ENCODE measurements at places on chromosomes 7 and 10.

DNA sequence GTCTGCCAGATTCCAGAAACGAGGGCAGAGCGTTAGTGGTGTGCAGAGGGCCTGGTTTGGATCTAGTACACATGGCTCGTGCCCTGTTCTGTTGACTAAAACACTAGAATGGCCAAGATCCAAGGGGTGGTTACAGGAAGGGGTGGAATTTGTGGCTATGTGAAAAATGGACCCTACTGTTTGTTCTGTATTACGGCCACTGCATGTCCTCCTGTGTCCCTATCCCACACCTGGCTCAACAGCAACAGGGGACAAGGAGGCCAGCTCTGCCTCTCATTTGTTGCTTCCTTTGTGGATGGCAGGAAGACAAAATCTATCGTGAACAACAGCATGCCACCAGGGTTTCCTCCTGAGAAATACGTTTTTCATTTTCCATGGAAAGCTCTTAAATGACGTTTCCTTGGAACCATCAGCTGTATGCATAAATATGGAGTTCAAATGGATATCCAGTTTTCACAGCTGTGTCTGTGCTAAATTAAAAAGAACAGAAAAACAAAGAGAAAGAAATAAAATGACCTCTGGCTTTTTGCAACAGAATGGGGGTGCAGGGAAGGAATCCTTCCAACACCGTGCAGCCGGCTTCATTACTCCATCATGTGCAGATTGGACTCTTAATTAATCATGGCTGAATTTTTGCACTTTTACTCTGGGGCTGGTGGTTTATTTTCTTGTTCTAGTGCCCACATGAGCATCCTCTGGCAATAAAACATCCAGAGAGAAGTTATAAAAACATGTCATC is 318.9 kb downstream of the CXCL12 start:
- no peak for DNase-seq

DNA sequence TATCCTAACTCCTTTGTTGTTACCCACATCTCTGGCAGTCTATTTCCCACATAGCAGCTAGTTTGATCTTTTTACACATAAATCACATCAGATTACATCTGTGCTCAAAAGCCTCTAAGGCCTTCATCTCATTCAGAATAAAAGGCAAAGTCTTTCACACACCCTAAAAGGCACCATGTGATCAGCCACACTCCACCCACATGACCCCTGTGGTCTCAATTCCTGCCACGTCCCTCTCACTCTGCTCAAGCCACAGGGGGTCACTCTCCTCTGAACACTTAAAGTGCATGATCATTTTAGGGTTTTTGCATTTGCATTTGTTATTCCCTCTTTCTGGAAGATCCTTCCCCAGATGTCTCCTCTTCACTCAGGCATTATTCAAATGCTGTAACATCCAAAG is 30.8 kb downstream of the ELAPOR2 start:
- no peak for DNase-seq

- DNase-seq, result no peak
Measured at GRCh38 chr10:78759456-78760120, 309.2 kb upstream of the ZMIZ1 start.

DNA sequence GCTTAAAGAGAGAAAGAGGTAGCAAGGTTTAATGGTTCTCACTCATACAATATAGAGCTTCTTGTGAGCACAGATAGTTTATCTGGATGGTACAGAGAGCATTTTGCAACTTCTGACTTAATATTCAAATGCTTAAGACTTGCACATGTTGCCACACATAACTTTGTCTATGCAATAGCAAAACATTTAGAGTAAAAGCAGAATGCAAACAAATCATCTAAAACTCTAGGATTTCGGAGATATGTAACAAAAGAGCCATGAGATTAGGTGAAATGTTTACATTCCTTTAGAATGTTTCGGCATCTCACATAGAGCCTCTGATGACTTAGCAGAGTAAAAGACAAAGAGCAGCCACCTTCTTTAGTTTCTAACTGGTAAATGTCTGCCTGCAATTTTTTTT is 717.1 kb upstream of the LRRN3 start:
- no peak for DNase-seq

GRCh38 chr10:73126343-73126742 is 16.1 kb downstream of the NUDT13 start:
- DNase-seq, result no peak

- no peak for DNase-seq
Measured at GRCh38 chr10:26637521-26638275, 59.8 kb upstream of the PDSS1 start.

DNA sequence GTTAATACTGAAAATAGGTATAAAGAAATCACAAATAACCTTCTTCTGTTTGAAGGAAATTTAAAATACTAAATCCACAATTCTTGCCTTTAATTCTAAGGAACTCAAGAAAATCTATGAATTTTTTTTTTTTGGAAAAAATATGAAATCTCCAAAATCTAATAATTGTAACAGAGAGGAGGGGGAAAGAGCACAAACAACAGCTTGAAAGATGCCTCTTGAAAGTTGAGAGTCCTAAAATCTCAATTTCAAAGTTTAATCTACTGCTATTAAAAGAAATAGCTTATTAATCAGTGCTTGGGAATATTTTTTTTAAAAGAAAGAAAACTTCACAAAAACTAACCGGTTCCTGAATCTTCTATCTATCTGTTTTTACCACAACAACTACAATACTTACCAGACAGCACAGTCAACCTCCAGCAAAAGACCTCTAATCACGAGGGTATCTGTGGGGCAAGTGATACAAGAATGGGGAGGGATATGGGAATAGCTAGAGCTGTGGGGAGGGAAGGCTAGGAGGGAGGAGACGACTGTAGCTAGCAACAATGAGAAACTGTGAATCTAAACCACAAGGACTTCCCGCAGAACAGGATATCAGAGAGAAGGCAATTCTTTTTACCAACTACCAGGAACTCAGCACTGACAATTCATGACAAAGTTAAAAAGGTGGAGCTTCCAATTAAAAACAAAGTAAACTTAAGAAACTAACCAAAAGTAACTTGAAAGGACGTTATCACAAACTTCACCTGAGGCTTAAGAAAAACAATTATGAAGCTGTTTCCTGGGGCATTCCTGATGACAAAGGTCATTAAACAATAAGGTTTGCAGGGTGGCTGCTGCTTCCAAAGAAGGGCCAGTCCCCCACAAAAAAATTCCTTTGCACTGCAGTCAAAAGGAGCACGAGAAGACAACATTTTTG is at the start of gene USP54:
USP54 (minus strand) TSS at position 462 of the 919 bp plus-strand sequence. CDS start 15,684 bp downstream, outside the sequence.
- no peak for DNase-seq

- no peak for DNase-seq
Measured at GRCh38 chr10:60189861-60190475, 199.7 kb downstream of the ANK3 start.

DNA sequence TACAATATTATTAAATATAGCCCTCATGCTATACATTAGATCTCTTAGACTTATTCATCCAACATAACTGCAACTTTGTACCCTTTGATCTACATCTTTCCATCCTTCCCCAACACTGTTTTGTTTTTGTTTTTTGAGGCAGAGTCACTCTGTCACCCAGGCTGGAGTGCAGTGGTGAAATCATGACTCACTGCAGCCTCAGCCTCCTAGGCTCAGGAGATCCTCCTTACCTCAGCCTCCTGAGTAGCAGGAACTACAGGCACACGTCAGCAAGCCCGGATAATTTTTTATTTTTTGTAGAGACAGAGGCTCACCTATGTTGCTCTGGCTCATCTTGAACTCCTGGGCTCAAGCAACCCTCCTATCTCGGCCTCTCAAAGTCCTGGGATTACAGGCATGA is 53.3 kb downstream of the NT5C2 start:
- DNase-seq, result no peak

DNA sequence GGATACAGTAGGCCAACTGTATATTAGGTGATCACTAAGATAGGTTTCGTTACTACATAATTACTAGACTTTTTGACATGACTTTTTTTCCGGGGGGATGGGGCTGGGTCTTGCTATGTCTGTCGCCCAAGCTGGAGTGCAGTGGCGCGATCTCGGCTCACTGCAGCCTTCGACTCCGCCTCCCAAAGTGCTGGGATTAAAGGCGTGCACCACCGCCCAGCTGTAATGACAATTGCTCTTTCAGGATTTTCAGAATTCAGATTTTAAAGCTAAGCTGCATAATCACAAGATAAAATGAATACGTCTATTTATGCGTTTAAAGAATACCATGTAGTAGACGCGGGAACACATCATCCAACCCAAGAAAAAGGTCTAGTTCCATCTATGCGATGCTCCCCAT is 982 bp downstream of the IDI1 start:
- DNase-seq, result no peak

GRCh38 chr10:14102056-14102455 is 228.7 kb downstream of the FRMD4A start:
- no peak for DNase-seq

All from stimulated activated CD8-positive, alpha-beta memory T cell treated with anti-CD3 and anti-CD28 coated beads, Interleukin-15, amount 100 ng/mL, for 48 hours (primary cell).